NCI-H187 (cell line): ENCODE measurements at places on chromosomes 2 and 18.

- DNase-seq: no peak
Measured at GRCh38 chr2:143357966-143358365, 228.7 kb downstream of the ARHGAP15 start.

GRCh38 chr2:214881647-214882202 is 72.2 kb upstream of the BARD1 start:
- no peak for DNase-seq

DNA sequence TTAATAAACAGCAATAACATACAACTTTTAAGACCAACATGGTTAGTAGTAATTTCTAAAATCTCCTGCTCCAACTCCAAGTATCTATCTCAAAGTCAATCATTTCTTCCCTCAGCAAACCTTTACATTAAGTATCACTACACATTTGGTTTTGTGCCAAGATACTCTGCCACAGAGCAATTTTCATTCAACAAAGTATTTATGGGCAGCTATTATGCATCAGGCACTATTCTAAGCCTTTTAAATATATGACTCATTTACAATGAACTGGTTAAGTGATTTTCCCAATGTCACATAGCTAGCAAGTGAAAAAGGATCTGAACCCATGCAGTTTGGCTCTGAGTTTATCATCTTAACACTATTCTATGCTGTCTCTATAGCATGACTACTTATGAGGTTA is 264.3 kb downstream of the NOL4 start:
- no peak for DNase-seq

DNA sequence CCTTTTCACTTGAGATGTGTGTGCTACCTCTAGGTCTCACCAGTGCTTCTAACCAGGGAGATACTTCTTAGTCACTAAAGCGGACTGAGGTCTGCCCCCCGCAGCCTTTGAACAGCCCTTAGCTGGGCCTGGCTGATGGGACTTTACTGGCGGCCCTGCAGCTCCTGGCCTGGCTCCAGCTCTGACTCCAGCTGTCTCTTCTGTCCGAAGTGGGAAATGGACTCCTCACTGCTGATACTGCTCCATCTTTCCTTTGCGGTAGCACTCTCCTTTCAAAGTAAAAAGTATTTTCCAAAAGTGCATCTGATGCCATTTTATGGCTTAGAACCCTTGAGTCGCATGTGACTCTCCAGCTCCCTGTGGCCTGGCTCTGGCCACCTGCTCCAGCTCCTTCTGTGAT is 64.5 kb downstream of the ATP9B start:
- no peak for DNase-seq

DNA sequence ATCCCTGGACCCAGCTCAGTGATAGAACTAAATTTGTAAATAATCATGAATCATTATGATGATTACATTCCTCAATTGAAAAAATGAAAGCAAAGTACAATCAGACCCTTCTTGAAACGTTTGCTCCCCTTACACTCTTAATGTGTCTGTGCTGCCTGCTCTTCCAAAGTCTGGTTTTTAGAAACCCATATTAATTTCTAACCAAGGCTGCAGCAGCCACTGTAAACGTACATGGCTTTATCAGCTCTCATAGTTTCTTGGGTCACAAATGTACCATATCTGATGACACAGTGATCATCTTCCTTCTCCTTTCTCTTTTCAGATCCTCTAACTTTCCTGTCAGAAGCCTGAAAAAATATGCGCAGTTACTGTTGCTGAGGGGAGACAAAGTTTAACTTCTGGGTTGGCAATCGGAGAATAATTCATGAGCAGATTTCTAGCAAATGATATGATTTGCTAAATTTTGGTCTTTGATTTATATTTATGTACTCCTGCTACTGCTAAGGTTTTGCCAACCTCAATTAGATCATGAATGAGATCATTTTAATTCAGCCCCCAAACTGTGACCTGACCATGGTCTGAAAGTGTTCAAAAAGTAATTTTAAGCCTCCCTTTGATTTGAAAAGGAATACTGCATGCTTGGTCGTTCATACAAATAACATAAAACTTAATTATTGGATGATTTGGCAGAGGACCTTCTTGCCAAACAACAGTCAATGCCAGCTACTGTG is 12.3 kb downstream of the ZEB2 start:
- no peak for DNase-seq

GRCh38 chr18:9946831-9947230 is 33.0 kb downstream of the VAPA start:
- no peak for DNase-seq

DNA sequence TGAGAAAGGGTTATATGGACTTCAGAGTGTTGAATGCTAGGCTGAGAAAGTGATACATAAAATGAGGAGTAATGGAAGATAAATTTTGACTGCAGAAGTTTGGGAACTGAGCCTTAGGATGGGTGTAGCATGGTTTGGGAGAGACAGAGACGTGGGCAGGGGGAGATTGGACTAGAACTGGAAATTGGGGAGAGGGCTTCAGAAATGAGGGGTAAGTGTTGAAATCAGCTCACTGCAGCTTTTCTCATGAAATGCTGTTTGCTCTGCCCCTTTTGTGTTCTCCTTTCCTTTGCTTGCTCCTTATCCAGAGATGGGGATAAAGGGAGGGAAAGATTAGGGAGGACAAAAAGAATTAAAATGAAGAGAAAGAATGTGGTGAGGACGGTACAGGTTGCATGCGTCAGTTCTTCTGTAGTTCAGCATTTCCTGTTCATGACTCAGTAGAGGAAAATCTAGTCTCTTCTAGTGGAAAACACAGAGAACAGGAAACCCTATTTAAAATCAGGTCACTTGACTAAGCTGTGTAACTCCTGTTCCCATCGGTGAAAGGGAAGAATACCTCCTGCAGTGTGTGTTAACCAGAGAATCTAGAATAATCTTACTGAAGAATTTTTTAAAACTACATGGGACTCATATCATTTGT is 105.6 kb downstream of the CRIM1 start:
- DNase-seq: no peak

- DNase-seq: no peak
Measured at GRCh38 chr18:924987-925386, 20.3 kb downstream of the ADCYAP1 start.
